ENCODE measurements at places on chromosomes 2 and 18.

DNA sequence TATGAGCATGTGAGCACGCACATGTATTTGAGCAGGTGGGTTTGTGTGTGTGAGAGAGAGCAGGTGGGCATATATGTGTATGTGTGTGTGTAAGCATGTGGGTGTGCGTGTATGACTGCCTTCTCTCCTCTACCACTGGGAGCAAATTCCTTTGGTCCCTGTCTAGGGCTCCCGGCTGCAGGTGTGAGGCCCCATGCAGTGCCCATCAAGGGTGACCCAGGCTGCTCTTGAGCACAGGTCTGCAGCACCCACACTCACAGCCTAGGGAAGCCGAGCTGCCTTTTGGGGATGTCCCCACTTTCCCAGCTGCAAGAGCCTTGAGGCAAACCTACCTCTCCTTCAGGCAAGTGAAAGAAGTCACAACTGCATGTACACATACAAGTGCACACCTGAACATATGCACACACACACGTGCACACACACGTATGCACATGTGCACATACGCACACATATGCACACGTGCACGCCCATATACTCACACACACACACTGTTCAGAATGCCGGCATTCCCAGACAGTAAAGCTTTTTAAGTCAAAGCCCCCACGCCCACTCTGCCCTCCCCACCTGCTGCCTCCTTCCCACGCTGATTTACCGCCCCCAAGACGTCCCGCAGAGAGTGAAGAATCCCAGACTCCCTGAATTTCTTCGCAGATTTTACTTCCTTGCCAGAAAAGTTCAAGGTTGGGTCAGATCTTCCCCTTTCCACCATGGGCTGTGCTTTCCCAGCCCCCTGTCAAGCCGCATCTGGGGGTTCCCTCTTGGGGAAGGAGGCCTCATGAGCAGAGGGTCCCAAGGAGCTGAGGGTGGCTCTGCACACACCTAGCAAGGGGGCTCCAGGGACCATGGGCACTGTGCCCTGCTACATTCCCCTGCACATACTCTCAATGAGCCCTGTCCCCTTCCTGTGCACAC lies 170.6 kb downstream of the TWIST2 start:
- no peak for DNase-seq

GRCh38 chr2:188353282-188353681 lies 61.6 kb downstream of the GULP1 start:
- no peak for DNase-seq

DNA sequence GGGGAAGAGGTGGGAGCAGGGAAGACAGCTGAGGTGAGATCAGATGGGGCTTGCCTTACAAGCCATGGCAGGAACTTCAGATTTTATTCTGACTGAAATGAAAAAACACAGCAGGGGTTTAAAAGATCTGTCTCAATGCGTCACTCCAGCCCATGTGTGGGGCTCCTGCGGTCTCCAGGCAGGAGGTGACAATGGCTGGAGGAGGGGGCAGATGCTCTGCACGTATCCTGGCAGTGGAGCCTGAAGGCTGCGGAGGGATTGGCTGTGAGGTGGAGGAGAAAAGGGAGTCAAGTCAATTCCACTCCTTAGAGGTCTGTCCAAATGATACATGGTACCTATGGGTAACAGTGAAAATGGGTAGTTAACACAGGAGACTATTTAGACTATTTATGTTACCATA lies 40.5 kb upstream of the KIDINS220 start:
- no peak for DNase-seq

GRCh38 chr18:44859751-44860439 lies 179.2 kb downstream of the SETBP1 start:
- no peak for DNase-seq

DNA sequence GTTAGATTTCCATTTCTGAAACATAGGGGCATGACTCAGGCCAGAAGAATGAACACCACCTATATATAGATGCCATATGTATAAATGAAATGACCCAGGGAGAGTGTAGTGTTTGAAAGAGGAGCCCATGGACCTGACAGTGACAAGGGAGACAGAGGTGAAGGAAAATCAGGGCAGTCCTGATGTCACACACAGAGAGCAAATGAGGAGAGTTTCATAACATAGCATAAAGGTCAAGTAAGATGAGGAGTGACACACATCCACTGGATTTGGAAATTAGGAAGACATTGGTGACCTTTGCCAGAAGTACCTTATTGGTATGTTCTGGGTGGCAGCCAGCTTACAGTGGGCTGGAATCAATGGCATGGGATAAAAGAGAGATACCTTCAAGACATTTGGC lies 276.7 kb downstream of the ZNF385B start:
- no peak for DNase-seq

- no peak for DNase-seq
Observed at GRCh38 chr2:110993557-110994231, 127.0 kb upstream of the BCL2L11 start.

GRCh38 chr2:36539631-36540030 lies 58.3 kb downstream of the FEZ2 start:
- no peak for DNase-seq

DNA sequence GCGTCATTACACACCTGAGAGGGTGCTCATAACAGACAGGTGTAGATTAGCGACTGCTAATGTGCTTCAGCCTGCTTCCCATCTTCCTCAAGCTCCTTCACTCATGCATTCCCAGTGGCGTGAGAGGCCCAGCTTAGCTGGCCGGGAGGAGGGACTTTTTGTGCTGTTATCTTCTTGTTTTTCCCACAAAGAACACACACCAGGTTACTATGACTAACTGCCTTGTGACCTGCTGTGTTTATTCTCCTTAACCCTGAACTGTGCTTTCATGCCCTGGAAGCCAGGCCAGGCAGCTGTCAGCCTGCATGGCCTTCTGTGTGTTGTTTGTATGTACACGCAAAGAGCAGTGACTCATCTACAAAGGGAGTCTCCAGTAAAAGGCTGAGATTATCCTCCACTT lies 143.8 kb downstream of the PIEZO2 start:
- DNase-seq = no peak

- no peak for DNase-seq
Observed at GRCh38 chr2:188819792-188820191, 154.4 kb upstream of the COL3A1 start.

DNA sequence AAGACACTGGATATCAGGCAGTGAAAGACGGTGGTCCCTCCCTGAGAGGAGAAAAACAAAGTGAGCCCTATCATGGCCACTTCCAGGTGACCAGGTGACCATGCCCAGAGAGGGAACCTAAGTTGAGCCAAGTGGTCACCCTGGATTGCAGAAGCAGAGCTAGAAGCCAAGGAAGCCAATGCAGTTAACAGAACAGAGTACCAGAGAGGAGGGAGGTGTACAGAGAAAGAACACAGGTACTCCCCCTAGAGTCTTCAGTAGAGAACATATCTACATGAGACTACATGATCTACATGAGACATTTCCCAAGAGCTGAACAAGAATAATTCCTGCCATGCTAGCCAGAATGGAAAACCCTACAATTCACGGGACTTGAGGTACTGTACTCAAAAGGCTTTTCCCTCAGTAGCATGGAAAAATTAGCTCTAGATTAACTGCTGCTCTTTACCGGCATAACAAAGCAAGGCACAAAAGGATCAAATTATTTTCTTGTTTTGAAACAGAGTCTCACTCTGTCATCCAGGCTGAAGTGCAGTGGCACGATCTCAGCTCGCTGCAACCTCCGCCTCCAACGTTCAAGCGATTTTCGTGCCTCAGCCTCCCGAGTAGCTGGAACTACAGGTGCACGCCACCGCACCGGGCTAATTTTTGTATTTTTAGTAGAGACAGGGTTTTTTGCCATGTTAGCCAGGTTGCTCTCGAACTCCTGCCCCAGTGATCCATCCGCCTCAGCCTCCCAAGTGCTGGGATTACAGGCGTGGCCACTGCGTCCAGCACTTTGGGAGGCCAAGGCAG lies 23.5 kb downstream of the ROCK2 start:
- no peak for DNase-seq

DNA sequence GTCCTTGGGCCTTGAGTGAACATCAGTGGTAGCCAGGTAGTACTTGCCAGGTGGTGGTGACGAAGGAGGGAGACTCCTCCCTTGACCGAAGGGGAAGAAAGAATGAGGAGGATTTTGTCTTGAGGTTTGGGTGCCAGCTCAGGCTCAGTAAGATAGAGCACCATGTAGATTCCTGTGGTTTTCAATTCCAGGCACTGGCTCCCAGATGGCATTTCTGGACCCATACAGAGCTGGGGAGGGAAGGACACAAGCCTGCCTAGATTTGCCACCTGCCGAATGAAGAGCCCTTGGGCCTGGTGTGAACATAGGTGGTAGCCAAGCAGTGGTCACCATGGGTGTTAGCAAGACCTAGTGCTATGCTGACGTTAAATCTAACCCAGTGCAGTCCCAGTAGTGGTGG lies 108.8 kb upstream of the UBE2E3 start:
- DNase-seq = no peak

GRCh38 chr2:55106148-55106547 lies 55.9 kb upstream of the RTN4 start:
- no peak for DNase-seq

GRCh38 chr2:183607995-183608394 lies 483.8 kb downstream of the NUP35 start:
- no peak for DNase-seq

DNA sequence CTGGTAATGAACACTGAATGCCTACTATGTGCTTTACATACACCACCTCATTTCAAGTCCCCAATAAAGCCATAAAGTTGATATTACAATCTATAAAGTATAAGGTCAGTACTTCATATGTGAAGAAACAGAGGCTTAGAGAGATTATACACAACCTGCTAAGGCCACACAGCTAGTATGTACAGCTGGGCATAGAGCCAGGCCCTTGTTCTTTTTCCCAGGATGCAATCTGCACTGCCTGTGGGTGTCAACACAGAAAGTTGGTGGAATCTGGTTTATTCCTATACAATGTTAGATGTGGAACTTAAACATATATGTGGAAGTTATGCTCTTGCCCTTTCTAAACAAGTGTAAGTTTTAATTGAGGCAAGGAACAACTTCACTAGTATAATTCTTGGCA lies 32.8 kb downstream of the INSIG2 start:
- no peak for DNase-seq

GRCh38 chr2:240578110-240578450 lies 8.5 kb upstream of the CAPN10 start:
- no peak for DNase-seq

- no peak for DNase-seq
Observed at GRCh38 chr2:55838653-55839052, 84.9 kb downstream of the EFEMP1 start.

GRCh38 chr2:151363709-151364108 lies 6.3 kb downstream of the TNFAIP6 start:
- DNase-seq = no peak

GRCh38 chr2:124888431-124888830 lies 863.3 kb downstream of the CNTNAP5 start:
- no peak for DNase-seq

DNA sequence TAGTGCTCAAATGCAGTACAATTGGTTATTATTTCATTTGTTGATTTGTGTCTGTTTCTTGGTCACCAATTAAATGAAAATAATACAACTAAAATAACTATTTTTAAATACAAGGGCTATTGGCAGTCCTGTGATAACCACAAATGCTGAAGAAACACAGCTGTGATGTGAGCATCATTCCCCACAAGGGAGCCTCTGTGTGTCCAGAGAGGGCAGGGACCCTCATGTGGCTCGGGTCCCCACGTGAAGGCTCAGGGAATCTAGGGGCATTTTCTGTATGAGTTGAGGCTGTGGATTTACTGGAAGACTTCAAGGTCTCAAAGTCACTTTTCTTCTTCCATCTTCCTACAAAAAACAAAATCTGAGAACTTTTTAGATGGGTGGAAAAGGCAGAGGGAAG lies 316.1 kb upstream of the RAB12 start:
- DNase-seq = no peak

- no peak for DNase-seq
Observed at GRCh38 chr2:69989441-69990105, 28.1 kb upstream of the ASPRV1 start.

GRCh38 chr2:1032030-1032429 lies 81.4 kb downstream of the SNTG2 start:
- no peak for DNase-seq

GRCh38 chr2:225270861-225271260 lies 128.6 kb upstream of the NYAP2 start:
- peak; percentile 5 for DNase-seq

GRCh38 chr2:170143045-170143717 lies 34.8 kb upstream of the MYO3B start:
- no peak for DNase-seq

GRCh38 chr2:126715576-126716406 lies 59.8 kb downstream of the GYPC start:
- no peak for DNase-seq

DNA sequence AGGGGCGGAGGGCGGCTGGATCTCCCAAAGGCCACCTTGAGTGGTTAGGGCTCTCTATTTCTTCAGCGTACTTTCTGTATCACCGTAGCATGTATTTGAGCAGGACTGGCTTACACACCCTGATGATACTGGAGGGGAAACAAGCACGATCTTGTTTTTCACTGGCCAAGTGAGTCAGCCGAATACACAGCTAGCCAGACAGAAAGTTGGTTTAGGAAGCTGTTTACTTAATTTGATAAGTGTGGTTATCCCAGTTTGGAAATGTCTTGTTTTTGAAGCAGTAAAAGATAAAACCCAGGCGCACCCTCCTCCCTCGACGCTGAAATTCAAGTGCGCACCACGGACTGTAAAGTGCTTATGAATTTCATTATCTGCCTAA lies 582 bp downstream of the RIOK3 start:
- DNase-seq = peak; percentile 30

GRCh38 chr2:43853141-43854081 lies 14.6 kb downstream of the ABCG8 start:
- no peak for DNase-seq

DNA sequence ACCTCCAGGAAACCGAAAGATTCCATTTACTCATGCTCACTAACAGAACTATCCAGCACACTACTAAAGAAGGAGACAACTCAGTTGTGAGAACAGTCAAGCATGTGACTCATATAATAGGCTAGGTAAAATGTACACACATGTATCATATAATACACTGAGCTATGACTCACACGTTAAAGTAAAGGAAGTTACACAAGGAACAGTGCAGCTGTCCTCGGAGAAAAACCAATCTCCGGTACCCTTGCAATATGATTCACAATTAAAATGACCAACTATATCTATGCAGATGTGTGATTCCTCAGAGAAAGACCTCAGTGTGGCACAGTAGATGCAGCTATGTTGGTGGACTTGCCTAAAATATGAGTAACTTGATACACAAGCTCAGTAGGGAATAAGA lies 76.5 kb downstream of the STRN start:
- peak; percentile 88 for DNase-seq

All from SW 1271 (cell line).